ENCODE measurements at places on chromosomes 5 and 9. TPM values are rescaled to one million over a fixed set of nuclear protein-coding genes. Genes with fewer than 3 reads are reported as not detected.

PHF24 gene
- 0.09 TPM for total RNA-seq

NHP2 gene
- 387 TPM for total RNA-seq

PRLR gene
- 0.15 TPM for total RNA-seq

FAM200C gene
- 1.8 TPM for total RNA-seq

PALM2AKAP2 gene
- total RNA-seq, result 0.36 TPM

PFN3 gene
- not detected for total RNA-seq

FOXD4L4 gene
- total RNA-seq, result 0.13 TPM

SLC25A2 gene
- total RNA-seq, result not detected

SLC36A3 gene
- total RNA-seq, result not detected

AQP3 gene
- 28.3 TPM for total RNA-seq

CA9 gene
- total RNA-seq, result 6.0 TPM

DND1 gene
- 0.60 TPM for total RNA-seq

TLX3 gene
- not detected for total RNA-seq

MCC gene
- 0.16 TPM for total RNA-seq

LCN1 gene
- total RNA-seq, result 0.26 TPM

SLC25A48 gene
- 0.11 TPM for total RNA-seq

RNF183 gene
- 0.19 TPM for total RNA-seq

MARCHF11 gene
- total RNA-seq, result not detected

FRRS1L gene
- 0.27 TPM for total RNA-seq

OMD gene
- total RNA-seq, result not detected

NR3C1 gene
- 24.7 TPM for total RNA-seq

HAND1 gene
- total RNA-seq, result 0.52 TPM

SLC6A19 gene
- 0.62 TPM for total RNA-seq

ARID3C gene
- total RNA-seq, result 0.17 TPM

ROPN1L gene
- total RNA-seq, result 2.3 TPM

TRAF1 gene
- 1.9 TPM for total RNA-seq

SERF1A gene
- total RNA-seq, result 1.5 TPM

SOWAHA gene
- total RNA-seq, result 0.10 TPM

ZNF366 gene
- not detected for total RNA-seq

PCDHB16 gene
- total RNA-seq, result 0.09 TPM

HSPA4 gene
- 139 TPM for total RNA-seq

DOCK8 gene
- total RNA-seq, result 0.51 TPM

FAM78A gene
- 0.28 TPM for total RNA-seq

GPR150 gene
- 0.07 TPM for total RNA-seq

OBP2B gene
- not detected for total RNA-seq

EIF4E1B gene
- not detected for total RNA-seq

PCDHGA7 gene
- total RNA-seq, result 0.74 TPM

CDH9 gene
- total RNA-seq, result not detected

CD274 gene
- 1.3 TPM for total RNA-seq

TAF1L gene
- not detected for total RNA-seq

RALGPS1 gene
- total RNA-seq, result 1.6 TPM

BTNL8 gene
- not detected for total RNA-seq

MYOZ3 gene
- 0.06 TPM for total RNA-seq

F2RL2 gene
- total RNA-seq, result 3.6 TPM

SEMA5A gene
- under 0.01 TPM for total RNA-seq

ZDHHC11 gene
- total RNA-seq, result 15.8 TPM

CTXN3 gene
- total RNA-seq, result not detected

SLC34A1 gene
- not detected for total RNA-seq

NR5A1 gene
- total RNA-seq, result 0.17 TPM

KCNV2 gene
- total RNA-seq, result not detected

FOXD1 gene
- 19.4 TPM for total RNA-seq

FLT4 gene
- 3.6 TPM for total RNA-seq

EMB gene
- 5.4 TPM for total RNA-seq

NR6A1 gene
- 1.4 TPM for total RNA-seq

SHISAL2B gene
- total RNA-seq, result not detected

DIPK1B gene
- 6.1 TPM for total RNA-seq

ANXA2R gene
- 3.0 TPM for total RNA-seq

AHRR gene
- total RNA-seq, result 4.8 TPM

MAMDC2 gene
- total RNA-seq, result 0.27 TPM
